Eye (tissue), 1 donor: ENCODE measurements at places on chromosomes 5 and 9.

DNA sequence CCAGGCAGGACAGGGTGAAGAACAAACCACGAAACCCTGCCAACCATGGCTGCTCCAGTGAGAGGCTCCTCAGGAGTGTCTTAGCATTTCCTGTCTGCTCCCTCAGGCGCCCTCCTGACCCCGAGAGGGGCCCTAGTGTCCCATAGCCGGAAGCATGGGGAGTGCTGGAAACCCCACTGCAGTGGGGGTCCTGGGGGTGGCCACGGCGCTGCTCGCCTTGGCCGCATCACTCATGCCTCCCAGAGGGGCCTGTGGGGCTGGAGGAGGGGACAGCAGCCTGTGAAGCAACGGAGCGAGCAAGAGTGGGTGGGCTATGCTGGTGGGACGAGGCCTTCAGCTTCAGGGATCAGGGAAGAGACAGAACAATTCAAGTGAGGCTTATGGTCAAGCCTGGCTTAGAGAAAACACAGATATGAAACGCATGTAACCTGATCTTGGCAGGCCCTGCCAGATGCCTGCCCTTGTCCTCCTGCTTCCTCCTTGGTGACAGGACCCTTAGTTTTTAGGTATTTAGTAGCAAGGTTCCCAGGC, 219.1 kb downstream of the FANCC start:
- no peak for DNase-seq

- peak; percentile 95 for DNase-seq
These were observed 4.7 kb upstream of the TUBB4B start for GRCh38 chr9:137236238-137236935.

- no peak for DNase-seq
These were observed 4.8 kb downstream of the NKD2 start for GRCh38 chr5:1013238-1013947.

DNA sequence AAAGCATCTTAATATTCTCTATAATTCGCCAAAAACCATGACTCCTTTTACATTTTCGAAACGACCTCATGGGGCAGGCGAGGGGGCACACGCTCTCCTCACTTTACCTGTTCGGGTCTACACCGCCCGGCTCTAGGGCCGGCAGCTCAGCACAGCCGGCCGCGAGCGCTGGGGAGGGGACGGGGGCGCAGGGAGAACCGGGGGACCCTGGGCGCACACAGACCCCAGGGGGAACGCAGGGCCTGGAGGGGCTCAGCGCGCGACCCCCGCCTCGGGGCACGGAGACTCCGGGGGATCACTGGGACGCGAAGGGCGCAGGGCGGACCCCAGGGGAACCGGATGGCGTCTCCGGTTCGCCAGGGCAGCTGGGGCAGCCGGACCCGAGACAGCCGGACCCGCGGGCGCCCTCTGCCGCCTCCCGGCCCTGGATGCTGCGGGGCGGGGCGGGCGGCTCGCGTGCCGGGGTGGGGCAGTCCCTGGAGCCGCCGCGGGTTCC, at the start of gene AHRR:
Gene AHRR (plus strand): TSS at position 485 of the 496 bp plus-strand sequence. CDS start 22,189 bp downstream, outside the sequence.
- peak; percentile 71 for DNase-seq

DNA sequence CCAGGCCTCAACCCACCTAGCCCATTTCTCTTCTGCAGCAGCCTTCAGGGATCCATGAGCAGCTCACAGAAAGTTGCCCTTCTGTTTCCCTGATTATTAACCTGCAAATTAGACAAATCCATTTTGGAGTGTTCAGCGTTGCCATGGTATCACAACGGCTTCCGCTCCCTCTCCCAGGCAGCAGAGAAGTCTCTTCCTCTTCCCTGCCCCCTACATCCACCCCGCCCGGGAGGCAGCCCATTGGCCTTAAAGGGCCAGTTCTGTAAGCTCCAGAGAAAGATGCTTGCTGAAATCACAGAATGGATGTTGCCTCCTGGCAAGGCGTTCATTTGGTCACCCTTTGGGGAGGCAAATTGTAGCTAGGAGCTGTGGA, 47.7 kb upstream of the BOD1 start:
- peak; percentile 41 for DNase-seq

DNA sequence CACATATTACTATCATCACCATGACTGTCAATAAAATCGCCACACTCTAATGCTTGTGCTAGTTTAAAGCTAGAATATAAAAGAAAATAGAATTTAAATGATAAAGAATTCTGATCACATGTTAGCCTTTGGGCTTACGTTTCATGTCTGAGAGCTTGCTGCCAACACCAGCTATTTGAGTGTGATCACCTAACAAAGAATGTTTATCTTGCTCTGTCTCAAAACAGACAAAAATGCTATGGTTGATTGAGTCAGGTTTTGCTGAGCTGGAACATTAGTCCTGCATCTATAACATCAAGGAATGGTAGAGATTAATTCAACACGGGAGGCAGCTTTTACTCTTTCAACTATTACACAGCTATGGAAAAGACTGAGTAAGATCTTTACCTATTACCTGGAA, 50.7 kb downstream of the MSX2 start:
- DNase-seq: no peak
